ENCODE measurements at places on chromosomes 1 and 21.

- peak; percentile 87 for DNase-seq
Observed at GRCh38 chr1:75672528-75673393, 51.7 kb upstream of the ACADM start.

GRCh38 chr1:23555986-23556634 is 3.2 kb downstream of the ID3 start:
- DNase-seq, result no peak

- no peak for DNase-seq
Observed at GRCh38 chr1:199089393-199090122, 450.7 kb downstream of the PTPRC start.

GRCh38 chr1:219324171-219324570 is 150.5 kb downstream of the LYPLAL1 start:
- no peak for DNase-seq

DNA sequence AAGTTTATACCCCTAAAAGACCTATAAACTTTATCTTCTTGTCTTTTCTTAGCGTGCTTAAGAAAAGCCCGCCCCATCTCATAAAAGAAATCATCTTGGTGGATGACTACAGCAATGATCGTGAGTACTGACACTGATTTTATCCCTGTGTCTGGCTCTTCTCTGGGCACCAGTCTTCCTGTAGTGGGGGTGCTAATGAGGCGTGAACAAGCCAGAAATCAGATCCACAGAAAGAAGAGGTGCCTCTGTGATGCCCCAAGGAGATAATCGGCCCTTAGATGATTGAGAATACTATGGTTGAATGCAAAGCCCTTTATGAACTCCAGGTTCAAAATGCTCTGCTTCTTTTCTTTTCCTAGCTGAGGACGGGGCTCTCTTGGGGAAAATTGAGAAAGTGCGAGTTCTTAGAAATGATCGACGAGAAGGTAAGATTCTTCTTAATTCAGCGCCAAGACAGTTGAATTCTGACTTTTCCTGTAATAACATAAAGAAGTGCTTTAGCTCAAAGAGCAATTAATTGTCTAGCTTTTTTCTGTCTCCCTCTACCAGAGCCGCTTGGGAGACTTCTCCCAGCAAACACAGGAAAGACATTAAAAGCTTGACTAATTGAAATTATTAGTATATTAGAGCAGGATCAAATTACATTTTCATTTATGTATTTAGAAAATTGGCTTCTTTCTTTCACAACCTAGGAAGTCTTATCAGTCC is 169.4 kb downstream of the GALNT2 start:
- DNase-seq, result no peak

- DNase-seq, result peak; percentile 36
Observed at GRCh38 chr1:159214149-159214760, 9.6 kb downstream of the ACKR1 start.

GRCh38 chr1:31373056-31373896 is at the start of gene FABP3:
FABP3 (minus strand) TSS chr1:31373076; CDS start chr1:31373014, 62 bp downstream.
- peak; percentile 54 for DNase-seq

DNA sequence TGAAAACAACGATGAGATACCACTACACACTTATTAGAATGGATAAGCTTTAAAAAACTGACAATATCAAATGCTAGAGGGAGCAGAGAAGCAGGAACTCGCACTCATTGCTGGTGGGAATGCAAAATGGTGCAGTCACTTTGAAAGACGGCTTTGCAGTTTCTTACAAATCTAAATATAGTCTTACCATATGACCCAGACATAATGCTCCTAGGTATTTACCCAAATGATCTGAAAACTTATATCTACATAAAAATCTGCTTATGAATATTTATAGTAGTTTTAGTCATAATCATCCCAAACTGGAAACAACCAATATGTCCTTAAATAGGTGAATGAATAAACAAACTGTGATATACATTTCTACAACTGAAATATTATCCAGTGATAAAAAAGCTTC is 430.9 kb downstream of the MATN1 start:
- no peak for DNase-seq

DNA sequence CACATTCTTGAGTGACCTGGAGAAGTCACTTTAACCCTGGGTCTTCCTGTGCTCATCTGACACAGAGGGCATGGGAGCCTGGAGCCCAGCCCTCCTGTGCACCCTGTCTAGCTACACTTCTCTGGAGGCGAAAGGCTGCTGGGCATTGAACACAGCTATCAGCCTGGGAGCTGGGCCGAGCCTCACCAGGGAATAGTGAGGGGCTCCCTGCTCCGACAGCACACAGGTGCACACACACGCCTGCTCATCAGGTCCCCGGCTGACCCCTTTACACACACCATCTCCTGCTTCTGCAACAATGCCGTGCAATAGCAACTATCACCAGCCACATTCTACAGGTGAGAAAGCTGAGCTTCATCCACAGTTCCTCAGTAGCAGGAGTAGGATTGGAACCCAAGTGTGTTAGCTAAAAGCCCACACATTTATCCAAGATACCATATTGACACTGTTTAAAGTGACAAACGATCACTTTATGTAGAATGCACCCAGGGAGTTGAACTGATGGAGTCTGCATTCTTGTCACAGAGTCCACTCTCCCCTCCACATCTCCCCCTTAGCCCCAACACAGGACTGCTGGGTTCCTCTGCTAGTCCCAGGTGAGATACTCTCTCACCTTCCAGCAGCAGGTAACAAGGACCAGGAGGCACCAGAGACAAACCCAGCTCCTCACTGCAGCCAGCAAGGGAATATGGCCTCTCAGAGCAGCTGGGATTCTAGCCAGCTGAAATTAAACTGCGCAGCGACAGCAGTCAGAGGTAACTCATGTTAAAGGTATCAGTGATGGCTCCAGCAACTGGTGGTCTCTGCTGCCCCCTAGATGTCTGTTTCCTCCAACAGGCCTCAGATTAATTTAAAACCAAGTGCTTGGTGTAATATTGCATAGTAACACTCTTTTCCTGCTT is 18.3 kb upstream of the CAPN8 start:
- peak; percentile 39 for DNase-seq

All from HCEC 1CT (cell line).